NCI-H1105 treated with DMSO at 0.1 percent for 48 hours (cell line): ENCODE measurements at places on chromosomes 7 and 10.

DNA sequence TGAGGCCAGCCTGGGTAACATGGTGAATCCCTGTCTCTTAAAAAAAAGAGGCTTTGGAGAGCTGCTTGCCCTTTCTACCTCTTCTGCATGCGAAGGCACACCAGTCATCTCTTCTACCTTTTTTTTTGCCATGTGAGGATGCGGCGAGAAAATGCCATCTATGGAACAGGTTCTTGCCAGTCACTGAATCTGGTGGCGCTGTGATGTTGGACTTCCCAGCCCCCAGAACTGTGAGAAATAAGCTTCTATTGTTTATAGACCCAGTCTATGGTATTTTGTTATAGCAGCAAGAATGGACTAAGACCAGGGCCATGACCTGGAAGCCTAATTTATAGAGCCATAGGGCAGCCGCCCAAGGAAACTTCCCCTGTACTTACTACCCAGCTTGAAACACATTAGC lies 112.9 kb downstream of the HIP1 start:
- no peak for DNase-seq

- DNase-seq = no peak
Observed at GRCh38 chr7:53229202-53229601, 193.8 kb downstream of the POM121L12 start.

GRCh38 chr7:16646472-16647072 lies 591 bp downstream of the BZW2 start:
- DNase-seq = peak; percentile 32

DNA sequence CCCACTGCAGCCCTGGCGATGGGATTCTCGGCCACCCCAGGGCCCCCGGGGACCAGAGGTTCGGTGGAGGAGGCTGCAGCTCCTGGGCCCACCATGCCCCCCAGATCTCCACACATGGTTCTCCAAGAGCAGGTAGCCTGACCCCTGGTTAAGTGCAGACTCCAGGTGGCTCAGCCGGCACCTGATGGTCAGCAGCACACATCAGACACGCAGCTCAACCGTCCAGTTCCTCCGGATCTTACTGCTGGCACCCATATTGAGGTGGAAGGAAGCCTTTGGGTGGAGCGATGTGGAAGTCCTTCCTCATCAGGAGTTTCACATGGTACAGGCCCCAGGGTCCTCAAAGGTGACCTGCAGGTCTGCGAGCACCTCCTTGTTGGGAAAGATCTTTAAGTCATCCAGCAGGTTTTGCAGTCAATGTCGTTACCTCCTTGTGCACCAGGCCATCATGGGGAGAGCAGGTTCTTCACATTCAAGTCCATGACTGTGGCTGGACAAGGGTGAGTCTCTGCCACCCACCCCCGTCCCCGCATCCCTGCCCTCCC lies 74.2 kb upstream of the EEPD1 start:
- no peak for DNase-seq

- no peak for DNase-seq
Observed at GRCh38 chr7:112757337-112757736, 32.9 kb downstream of the TMEM168 start.

DNA sequence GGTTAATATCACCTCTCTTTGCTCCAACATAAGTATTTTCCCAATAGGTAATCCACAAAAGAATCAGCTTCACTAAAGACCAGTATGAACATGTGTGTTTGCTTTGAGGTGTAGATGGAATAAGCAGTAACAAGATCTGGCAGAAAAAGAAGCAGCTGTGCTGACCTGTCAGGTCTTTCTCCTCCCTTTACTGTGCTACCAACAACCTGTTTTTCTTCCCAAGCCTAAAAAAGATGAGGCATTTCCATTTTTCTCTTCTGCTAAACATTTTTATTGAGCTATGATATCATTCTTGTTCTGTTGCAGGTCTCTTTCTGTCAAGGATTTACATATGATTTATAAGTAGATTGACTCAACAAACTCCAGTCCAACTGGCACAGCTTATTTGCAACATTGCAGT lies 315.2 kb upstream of the GLI3 start:
- no peak for DNase-seq

- no peak for DNase-seq
Observed at GRCh38 chr7:11486271-11486670, 345.7 kb downstream of the THSD7A start.

DNA sequence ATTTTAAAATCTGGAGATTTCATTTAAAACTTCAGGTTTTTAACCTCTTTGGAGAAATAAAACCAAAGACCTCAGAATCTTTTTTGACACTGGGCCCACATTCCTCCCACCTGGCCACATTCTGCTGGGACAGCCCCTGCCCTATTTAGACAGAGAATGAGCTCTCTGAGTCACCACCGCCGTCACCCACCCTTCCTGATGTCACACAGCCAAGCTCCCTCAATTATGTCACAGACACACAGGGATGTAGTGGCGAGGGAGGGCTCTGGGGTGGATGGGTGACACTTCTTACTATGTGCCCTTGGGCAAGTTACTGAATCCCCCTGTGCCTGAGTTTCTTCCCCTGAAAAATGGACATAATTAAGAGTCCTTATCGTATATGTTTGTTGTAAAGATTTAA lies 162.6 kb downstream of the RAB11FIP2 start:
- no peak for DNase-seq

- no peak for DNase-seq
Observed at GRCh38 chr7:51680594-51681399, 364.2 kb upstream of the COBL start.

- no peak for DNase-seq
Observed at GRCh38 chr10:112160834-112161233, 22.7 kb downstream of the GPAM start.

DNA sequence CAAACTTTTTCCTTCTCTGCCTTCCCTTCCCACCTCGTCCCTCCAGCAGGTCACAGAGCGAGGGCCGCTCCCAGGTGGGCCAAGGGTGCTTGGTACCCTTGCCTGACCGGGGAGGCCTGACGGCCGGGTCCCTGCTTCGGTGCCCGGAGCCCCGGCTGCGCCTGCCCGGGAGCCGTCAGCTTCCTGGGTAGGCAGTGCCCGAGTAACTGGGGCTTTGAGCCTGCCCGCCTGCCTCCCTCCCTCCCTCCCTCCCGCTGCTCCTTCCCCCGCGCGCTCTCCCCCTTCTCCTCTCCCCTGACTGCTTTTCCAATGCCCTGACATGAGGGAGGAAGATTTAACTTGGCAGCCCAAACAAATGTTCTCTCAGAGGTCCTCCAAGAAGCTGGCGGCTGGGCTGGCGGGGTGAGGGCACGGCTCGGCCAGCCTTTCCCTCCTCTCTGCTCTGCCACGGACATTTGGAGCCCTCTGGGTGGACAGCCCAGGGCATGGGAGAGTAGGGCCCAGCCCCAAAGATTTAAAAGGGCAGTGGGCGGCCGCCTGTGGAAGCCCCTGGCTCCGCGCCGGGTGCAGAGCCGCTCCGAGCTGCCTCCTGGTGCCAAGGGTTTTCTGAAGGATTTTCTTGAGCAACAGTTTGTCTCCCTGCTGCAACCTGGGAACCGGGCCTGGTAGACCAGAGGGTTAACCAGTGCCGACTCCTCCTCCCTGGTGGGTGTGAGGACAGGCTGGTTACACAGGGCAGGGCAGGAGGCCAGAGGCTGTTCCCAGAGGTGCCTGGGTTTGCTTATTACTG lies 2.0 kb downstream of the ZMIZ1 start:
- DNase-seq = peak; percentile 41

DNA sequence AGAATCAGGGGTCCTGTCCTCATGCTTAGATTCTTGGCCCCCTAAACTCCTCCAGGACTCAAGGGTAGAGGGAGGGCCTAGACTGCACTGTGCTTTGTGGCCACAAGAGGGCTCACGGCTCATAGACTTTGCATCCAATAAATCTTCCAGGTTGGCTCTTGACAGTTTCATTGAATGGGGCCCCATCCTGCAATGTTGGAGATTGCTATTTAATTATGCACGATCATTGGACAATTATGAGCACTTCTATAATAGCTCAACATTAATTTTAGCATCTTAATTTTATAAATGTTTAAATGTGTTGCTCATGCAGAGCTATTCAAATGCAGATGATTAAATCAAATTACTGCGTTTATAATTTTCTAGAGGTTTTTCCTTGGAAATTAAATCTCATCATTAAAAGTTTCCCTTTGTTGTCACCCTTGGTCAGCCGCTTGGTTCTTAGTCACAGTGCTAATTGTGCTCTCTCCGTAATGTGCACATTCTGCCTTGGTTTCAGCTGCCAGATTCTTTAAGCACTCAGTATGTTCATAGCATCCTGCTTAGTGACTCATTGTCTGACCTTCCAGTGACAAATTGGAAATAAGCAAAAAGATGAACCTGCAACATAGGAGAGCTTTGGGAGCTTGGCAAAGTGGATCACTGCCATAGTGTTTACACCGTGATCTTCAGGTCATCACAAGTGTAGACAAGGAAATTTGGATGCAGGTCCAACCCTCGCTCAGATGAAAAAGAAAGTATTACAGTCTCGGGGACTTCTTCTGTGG lies 33.4 kb upstream of the PLPP4 start:
- peak; percentile 36 for DNase-seq

DNA sequence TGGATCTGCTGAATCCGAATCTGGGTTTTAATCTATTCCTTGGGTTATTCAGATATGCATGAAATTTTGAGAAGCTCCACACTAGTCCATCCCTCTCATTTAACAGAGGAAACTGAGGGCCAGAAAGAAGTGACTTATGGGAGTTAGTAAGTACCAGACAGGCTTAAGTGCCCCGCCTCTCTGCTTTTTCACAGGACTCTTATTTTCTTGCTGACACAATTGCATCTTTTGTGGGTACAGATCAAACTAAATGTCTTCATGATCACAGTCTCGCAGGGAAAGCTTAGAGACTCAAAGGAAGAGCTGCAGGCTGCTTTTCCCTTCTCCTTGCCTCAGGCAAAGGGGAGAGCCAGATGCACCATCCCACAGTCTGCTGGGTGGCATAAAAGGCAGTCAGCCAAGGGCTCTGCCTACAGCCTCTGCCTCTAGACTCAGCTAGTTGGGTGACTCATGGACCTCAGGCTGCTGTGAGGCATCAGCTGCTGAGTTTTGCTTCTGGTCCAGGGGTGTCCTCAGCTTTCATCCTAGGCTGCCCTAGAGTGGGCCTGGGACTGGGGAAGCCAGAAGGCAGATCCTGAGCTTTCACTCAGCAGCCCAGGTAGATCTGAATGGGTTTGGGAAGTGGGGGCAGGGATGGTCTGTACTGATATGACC lies 11.6 kb downstream of the GOLGA7B start:
- no peak for DNase-seq

DNA sequence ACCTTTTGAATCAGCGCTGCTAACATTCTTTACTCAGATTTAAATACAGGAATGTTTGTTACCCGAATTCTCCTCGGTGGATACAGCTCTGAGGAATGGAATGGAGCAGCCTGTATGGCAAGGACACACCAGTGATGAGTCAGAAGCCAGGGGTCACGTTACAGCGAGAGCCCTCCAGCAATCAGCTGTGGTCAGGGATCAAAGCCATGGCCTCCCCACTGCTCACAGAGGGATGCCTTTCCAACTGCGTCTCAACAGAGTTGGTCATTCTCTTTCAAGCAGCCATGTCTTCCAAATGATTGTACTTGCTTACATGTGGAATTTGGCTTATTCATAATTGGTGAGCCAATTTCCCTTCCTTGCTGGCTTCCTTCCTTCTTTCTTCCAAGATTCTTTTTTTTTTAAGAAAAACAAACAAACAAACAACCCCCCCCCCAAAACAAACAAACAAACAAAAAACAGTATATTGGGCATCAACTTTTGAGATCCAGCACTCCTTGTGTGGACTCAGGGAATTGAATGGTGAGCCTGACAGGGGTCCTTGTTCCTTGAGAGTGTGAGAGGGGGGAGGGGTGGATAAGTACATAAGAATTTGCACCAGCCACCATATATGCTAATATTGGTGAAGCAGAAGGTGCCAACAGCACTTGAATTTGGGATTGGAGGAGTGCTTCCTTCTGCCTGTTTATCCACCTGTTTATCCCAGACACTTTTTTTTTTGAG lies 100.2 kb downstream of the ATXN7L1 start:
- DNase-seq = no peak

DNA sequence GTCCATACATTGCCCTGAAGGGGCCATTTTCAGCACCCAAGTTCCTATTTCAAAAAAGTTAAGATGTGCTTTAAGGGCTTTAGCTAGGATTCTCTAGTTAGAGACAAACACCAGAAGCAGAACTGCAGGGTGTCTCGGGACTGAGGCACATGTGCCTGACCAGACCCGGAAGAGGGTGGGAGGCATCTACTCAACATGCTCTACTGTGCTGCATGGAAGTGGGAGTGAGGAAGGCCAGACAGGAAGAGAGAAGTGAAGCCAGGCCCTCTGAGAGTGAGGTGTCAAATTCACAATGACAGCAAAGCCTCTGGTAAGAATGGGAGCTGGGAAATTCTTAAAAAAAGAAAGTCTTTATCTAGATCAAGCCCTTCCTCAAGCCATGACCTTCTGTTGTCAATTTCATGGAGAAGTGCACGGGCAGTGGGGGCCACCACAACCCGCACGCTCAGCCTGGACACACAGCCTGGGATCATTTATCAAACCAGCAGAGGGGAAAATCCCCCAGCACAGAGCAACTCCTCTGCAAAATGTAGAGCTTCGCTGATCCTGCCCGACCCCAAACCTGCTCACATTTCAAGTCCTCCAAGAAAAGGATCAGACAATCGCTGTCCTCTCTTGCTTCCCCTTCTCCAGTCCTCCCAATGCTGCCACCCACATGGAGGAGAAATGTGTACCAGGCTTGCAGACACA lies 38.7 kb downstream of the PLXNA4 start:
- no peak for DNase-seq

DNA sequence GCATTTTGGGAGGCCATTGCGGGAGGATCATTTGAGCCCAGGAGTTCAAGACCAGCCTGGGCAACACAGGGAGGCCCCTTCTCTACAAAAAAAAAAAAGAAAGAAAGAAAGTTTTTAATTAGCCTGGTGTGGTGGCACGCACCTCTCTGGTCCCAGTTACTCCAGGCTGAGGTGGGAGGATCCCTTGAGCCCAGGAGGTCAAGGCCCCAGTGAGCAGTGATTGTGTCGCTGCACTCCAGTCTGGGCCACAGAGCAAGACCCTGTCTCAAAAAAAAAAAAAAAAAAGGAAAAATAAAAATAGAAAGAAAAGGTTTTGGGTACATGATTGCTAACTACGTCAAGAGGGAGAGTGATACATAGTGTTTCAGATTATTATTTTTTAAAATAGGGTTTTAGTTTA lies 2.0 kb upstream of the USP54 start:
- DNase-seq = no peak

DNA sequence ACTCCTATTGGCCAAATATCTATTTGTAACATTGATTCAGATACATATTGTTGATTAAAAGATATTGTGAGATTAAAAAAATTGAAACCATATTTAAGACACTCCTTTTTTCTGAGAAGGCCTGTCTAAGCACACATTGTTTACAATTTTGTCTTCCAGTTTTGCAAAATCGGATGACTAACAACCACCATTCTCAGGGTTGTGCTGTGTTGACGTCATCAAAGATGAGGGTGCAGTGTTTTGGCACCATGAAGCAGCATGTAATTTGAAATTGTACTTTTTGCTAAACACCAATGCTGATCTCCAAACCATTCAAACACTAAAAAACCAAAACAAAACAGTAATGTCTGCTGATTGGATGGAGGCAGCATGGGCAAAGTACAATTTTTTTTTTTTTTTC lies 7.4 kb downstream of the CREB5 start:
- DNase-seq = no peak

DNA sequence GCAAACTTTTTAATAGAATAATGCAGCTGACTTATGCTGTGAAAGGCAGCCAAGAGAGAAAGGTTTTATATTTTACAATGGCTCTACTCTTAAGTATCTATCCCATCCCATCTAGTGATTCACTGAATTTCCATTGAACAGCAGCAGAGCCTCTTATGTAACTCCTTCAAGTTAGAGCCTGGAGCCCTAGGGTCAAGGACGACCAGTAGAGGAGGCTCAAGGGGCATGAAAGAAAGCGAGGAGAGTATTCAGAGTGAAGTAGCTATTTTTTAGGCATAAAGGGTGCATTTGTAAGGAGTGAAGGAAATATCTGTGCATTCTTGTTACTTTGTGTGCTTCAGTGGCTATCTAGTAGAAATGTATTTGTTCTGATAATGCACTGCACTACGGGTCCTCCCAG lies 180.2 kb upstream of the TPK1 start:
- no peak for DNase-seq
